ENCODE measurements at places on chromosomes 3 and 15. TPM values are rescaled to one million over a fixed set of nuclear protein-coding genes. Genes with fewer than 3 reads are reported as not detected.

The IGSF10 gene
- total RNA-seq = not detected

The TRIM71 gene
- not detected for total RNA-seq

The LIPH gene
- not detected for total RNA-seq

The DNAJB11 gene
- 34.0 TPM for total RNA-seq

The RPL15 gene
- 1,856 TPM for total RNA-seq

The LRRC2 gene
- total RNA-seq = 1.0 TPM

The AADAC gene
- total RNA-seq = not detected

The SNAPC5 gene
- 36.6 TPM for total RNA-seq
